ENCODE measurements at places on chromosomes 2 and 18.
A peak's percentile ranks its signal among the peaks of the same experiment; 100 is the strongest.

GRCh38 chr2:199459286-199460100 is 1.8 kb upstream of the SATB2 start:
- no peak for DNase-seq

- DNase-seq = no peak
These were observed 36.1 kb downstream of the TFCP2L1 start for GRCh38 chr2:121248766-121249343.

DNA sequence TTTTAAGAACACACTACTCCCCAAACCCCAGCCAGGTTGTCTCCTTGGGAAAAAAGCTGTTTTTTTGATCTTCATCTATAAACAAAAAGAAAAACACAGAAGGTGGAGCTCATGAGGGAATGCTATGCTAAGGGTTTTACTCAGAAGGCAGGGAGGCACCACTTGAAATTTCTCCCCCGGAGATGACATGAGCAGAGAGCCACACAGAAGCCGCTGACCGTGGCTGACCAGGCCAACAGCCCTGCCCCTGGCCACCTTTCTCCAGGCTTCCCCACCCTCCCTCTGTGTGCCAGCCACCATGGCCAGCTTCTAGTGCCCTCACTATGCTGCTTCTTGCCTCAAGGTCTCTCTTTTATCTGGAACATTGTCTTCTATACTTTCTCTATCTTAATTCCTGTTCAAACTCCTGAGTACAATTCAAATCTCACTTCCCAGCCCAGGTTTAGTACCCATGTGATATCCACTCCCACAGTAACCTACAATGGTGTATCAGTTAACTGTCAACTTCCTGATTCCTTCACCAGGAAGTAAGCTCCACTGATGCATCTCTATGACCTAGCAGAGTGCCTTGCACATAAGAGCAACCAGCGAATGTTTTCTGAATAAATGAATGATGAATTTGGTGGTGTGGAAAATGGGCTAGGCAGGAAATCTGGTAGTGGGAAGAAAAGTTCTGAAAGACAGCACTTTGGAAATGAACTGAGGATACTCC is 15.3 kb downstream of the LAPTM4A start:
- DNase-seq = no peak

DNA sequence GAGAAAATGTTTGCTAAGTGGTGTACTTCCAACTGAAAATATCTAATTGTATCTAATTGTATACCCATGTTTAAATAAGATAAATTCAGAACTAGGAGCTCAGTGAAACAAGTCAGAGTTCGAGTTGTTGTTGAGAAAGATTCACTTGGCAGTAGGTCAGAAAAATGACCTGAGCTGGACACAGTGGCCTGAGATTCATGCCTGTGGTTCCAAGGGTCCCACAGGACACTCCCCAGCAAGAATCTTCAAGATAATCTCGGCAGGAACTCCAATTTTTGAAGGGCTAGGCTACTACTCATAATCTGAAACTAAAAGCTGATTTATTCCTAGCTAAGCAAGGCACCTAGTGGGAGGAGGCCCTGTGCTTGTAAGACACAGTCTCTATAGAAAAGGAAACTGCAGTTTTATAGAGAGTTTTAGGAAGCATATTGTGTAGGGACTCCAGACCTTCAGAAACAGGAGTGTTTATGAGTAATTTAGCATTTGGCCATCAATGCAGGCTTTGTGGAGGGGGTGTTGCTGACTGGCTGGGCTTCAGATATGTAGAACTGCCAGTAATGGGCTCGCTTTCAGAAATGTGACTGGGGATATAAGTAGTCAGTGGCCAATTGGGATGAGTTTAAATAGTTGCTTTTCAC is 43.2 kb downstream of the SP140 start:
- no peak for DNase-seq

DNA sequence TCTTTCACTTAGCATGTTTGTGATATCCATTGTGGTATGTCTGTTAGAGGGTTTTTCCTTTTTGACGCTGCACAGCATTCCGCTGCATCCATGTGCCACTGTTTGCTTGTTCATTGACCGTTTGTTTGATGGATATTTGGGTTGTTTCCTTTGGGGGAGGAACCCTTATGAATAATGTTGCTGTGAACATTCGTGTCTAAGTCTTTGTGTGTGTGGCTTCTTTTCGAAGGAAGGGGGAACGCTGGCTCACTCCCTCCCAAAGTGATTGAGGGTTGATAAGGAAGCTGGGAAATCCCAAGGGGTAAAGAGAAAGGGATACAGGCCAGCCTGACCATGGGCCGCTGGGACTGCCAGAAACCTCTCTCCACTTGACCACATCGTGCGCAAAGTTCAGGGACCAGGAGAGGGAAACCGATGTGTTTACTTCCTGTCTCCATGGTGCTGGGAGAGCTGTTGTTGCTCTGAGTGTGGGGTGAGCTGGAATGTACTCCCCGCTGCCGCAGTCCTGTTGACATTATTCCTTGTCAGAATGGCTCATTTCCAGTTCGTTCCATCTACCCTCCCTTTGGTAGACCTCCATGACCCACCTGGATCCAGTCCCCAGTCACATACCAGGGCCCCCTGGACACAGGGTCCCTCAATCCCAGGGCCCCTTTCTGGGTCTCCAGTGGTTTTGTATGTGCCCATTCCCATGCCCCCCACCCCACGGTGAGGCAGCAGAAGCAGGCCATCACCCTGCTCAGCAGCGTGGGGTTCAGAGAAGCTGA is 39.6 kb downstream of the HS1BP3 start:
- no peak for DNase-seq

DNA sequence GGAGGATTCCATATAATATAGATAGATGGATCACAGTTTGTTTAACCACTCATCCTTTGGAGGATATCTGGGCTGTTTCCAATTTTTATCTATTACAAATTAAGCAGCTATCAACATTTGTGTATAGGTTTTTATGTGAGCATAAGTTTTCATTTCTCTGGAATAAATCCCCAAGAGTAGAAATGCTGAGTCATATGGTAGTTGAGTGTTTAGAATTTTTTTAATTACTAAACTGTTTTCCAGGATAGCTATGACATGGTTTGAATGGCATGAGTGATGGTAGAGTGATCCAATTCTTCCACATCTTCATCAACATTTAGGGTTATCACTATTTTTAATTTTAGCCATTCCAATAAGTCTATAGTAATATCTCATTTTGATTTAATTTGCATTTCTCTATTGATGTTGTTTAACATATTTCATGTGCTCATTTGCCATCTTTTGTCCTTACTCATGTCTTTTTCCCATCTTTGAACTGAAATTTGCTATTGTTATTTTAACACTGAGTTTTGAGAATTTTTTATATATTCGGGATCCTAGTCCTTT is 31.4 kb downstream of the ABCB11 start:
- DNase-seq = no peak

- no peak for DNase-seq
These were observed 8.7 kb downstream of the GYPC start for GRCh38 chr2:126664639-126665038.

DNA sequence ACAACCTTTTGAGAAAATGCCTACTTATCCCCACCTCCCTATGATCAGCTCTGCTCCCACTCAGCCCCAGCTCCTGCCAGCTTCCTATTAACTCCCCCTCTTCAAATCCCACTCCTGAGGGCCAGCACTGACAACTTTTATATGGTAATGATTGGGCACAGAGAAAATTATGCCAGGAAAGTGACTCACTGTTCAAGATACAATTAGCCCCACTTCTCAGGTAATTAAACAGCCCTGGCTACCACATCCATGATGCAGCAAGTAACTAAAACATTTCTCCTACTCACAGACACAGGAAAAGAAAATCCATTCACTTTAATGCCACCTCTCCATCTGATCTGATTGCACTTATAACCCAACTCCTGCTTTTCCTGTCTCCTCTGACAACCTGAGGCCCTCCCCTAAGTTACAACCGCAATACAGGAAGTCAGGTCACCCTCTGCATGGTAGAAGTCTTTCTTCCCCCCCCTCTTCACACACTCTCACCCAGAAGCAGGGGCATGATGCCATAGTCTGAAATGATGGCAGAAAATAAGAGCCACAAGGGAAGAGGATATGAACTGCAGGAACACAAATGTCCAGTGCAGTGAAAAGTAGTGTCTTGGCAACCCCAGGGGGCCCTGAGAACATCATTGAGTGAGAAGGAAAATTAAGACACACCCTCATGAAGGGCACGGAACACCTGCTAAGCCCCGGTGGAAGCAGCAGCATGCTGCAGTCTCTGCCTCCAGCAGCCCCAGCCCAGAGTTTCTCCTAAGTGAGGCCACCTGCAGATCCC is 54.4 kb downstream of the STK39 start:
- DNase-seq = peak; percentile 58

DNA sequence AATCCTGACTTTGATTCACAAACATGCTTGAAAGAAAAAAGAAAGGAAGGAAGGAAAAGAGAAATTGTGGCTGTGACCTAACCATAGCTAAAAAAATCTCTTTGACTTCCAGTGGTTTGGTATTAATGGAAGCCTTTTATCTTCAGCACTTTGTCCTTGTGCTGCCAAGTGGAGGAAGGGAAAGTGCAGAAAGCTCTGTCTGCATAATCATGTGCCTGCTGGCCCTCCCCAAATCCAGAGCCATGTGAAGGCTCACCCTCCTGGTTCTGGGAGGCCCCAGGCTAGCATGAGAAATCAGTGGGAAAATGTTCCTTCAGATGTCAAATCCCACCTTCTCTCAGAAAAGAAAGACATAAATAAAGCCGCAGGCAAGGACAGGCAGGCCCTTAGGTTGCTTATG is 48.3 kb upstream of the BMPR2 start:
- no peak for DNase-seq

- no peak for DNase-seq
These were observed 448.6 kb downstream of the BCL11A start for GRCh38 chr2:60104514-60105505.

- DNase-seq = no peak
These were observed 30.3 kb upstream of the C2orf15 start for GRCh38 chr2:99111236-99111635.

DNA sequence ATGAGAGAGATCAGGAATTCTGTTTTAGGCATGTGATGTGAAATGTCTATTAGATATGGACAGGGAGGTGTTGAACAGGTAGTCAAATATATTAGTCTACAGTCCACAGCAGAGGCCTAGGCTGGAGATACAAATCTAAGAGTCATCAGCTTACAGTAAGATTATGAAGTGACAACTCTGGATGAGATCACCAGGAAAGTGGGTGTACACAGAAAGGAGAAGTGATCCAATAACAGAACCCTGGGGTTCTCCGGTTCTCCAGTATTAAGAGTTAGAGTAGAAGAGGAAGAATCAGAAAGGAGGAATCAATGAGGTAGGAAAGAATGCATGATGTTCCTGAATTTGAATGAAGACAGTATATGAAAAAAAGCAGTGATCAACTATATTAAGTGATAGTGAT is 362.3 kb downstream of the FIGN start:
- DNase-seq = no peak

- no peak for DNase-seq
These were observed 266.1 kb upstream of the HDAC4 start for GRCh38 chr2:239666855-239667376.
